ENCODE measurements at places on chromosomes 1 and 21.

GRCh38 chr1:6683434-6683833 is 18.2 kb downstream of the DNAJC11 start:
- no peak for DNase-seq

DNA sequence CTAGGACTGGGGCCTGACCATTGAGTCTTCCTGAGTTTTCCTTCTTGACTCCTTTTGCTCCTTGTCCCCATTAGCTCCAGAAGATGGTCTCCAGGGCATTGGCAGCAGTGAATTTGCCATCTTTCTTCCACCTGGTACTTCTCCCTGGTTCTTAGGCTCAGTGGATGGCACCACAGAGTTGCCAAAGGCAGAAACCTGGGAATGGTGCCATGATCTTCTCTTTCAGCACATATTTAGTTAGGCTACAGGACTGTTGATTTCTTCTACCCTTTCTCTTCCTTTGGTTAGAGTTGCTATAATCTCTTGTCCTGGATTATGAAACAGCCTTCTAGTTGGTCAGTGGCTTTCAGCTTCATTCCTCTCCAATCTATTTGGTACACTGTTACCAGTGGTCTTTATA is 6.2 kb downstream of the ZBTB40 start:
- no peak for DNase-seq

- DNase-seq: no peak
These were observed 124.0 kb downstream of the GPATCH2 start for GRCh38 chr1:217506878-217507277.

GRCh38 chr1:44220001-44220751 is 6.9 kb downstream of the DMAP1 start:
- no peak for DNase-seq
